ENCODE measurements at places on chromosomes 13 and 19. TPM values are rescaled to one million over a fixed set of nuclear protein-coding genes. Genes with fewer than 3 reads are reported as not detected.

- DNase-seq, result no peak
Observed at GRCh38 chr13:25222740-25223139, 50.7 kb upstream of the AMER2 start.

The CNN1 gene
- 521 TPM for total RNA-seq

- DNase-seq, result peak; percentile 91
Observed at GRCh38 chr19:45508417-45508860, 1.2 kb downstream of the VASP start.

The PRSS57 gene
- total RNA-seq, result not detected

- DNase-seq, result peak; percentile 52
Observed at GRCh38 chr13:35866801-35867200, 264.4 kb downstream of the DCLK1 start.

The DDX39A gene
- 107 TPM for total RNA-seq

The KLK3 gene
- not detected for total RNA-seq

The PNMA8C gene
- not detected for total RNA-seq

GRCh38 chr13:26993780-26994179 lies 177.8 kb downstream of the USP12 start:
- no peak for DNase-seq

DNA sequence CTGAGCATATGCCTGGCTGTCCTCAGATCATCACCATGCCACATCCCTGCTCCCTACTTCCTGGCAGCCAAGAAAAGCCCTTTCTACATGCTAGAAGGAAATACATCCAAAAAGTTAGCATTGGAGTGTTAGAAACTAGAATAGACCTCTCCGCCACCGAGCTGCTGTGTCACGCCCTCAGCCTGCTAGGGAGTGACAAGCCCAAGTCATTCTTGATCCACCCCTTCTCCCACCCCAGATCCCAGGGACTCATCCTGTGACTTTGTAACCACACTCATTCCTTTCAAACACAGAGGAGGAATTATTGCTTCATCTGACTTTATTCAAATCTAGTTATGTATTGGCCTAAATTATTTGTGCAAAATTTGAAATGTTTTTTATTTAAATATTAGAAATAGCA lies 45.3 kb downstream of the POLR1D start:
- DNase-seq, result no peak

DNA sequence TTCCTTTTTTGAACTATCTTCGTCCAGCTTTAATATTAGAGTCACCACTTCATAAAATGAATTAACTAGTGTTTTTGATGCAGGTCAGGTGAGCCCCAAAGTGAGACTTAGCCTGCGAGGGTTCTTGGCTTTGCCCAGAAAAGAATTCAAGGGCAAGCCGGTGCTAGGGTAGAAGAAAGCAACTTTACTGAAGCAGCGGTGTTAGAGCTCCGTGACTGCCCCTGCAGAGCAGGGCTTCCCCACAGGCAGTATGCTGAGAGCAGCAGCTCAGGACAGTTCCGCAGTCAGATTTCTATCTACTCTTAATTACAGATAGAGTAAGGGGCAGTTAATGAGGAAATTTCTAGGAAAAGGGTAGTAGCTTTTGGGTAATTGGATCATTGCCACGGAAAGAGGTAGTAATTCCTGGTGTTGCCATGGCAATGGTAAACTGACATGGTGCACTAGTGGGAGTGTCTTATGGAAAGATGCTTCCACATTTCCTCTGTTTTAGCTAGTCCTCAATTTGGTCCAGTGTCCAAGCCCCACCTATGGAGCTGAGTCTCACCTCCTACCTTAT lies 432.2 kb upstream of the ZNF507 start:
- DNase-seq, result no peak

The RAB20 gene
- 20.0 TPM for total RNA-seq

The BST2 gene
- total RNA-seq, result 32.7 TPM

DNA sequence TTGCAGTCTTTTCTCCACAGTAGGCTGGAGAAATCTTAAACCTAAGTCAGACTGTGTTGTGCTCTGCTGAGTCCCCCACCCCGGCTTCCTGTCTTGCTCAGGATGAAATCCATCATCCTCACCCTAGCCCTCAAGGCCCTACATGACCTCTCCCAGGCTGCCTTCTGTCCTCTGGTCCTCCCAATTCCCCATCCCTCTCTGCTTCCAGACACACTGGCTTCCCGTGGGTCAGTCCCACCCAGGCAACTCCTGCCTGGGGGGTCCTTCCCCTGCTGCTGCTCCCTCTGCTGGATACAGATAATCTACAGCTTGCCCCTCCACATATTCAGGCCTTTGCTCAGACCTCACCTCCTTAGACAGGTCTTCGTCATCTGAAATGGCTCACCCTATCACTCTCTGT lies 18.4 kb upstream of the CBY2 start:
- no peak for DNase-seq
